ENCODE measurements at places on chromosomes 11 and 22.

- H3K4me3 ChIP-seq: no peak overlapping the region
- no peak overlapping the region for H3K27ac ChIP-seq
Observed at GRCh38 chr11:23875176-23875850, 621.5 kb upstream of the LUZP2 start.

DNA sequence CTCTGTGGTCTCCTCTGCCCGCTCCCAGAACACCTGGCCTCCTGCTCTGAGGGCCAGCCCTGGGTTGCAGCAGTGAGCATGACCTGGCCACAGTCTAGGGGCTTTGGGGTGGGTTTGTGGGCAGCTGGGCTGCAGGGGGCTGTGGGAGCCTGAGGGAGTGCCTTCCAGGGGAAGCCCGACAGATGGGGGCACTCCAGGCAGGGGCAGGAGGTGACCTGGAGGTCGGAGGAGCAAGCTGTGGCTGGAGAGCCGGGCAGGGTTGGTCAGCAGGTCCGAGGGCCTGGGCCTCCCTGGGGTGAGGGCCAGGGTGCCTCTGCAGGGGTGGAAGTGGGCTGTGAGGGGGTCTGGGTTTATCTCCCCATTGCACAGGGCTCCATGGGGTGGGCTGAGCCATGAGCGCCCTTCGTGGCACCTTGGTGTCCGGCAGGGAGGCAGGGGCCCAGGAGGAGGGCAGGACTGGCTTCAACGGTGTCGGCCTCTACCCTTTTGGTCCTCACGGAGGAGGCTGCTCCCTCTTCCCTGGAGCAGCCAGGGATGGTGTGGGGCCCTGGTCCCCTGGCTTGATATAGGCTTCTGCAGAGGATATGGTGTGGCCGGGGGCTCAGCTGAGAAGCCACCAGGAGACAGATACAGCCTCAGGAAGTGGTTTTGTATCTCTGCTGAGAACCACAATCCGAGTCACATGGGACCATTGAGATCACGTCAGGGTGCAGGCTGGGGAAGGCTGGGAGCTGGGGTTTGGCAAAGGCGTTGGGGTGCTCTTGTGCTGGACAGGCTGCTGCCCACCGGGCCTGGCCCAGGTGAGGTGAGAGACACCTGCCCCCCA, 22.3 kb downstream of the KCNQ1 start:
- H3K27me3 ChIP-seq: peaks cover 6% of the 10 kb centered on the region
- no peak for DNase-seq
- H3K36me3 ChIP-seq: no peaks in the 10 kb centered on the region
- H3K4me1 ChIP-seq: no peaks in the 10 kb centered on the region

- H3K36me3 ChIP-seq: no peaks in the 10 kb centered on the region
- H3K4me1 ChIP-seq: no peaks in the 10 kb centered on the region
- DNase-seq: no peak
- H3K4me3 ChIP-seq: no peak overlapping the region
- no peaks in the 10 kb centered on the region for H3K27me3 ChIP-seq
- H3K27ac ChIP-seq: no peak overlapping the region
Observed at GRCh38 chr22:37147186-37147990, 2.3 kb downstream of the IL2RB start.

DNA sequence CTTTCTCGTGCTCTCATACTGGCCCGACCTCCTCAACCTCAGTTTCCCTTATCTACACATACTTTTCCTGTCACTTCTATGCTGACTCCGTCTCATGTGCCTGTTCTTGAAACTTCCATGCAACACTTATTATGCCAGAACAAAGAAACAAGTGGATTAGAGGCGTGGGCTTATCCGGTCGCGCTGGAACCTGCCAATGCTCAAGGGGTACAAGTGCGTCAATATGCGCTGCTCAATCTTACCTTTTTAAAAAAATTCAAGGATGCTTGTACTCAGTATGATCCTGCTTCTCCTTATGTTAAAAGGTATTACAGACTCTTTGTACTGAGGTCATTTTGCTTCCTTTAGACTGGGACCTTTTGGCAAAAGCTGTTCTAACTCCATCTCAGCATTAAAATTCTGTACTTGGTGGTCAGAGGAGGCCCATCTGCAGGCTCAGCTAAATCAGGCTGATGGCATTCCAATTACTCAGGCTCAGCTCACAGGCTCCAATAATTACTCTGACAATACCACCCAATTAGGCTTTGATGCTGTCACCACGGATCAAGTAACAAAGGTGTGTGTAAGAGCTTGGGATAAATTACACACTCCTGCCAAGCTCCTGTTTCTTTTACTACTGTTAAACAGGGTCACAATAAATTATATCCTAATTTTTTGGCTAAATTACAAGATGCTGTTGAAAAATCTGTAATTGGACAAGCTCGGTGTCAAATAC, 26.3 kb upstream of the ALDH3B2 start:
- peaks cover 47% of the 10 kb centered on the region for H3K4me1 ChIP-seq
- H3K27ac ChIP-seq: peak overlapping the region; percentile 44
- H3K27me3 ChIP-seq: no peaks in the 10 kb centered on the region
- no peaks in the 10 kb centered on the region for H3K36me3 ChIP-seq
- no peak for DNase-seq

DNA sequence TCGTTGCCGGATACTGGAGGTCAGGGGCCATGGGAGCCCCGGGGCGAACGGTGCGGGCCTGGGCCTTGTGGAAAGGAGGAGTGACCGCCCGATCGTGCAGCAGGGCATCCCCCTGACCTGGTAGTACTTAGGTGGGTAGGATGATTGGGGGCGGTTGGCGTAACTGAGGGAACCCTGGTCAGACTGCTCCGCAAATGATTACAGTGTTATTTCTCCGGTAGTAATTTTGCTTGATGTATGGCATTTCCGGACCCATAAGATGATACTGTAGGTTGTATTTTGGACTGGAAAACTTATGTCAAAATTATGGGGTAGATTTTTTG, 762 bp downstream of the MTMR3 start:
- no peak for DNase-seq
- peak overlapping the region; percentile 74 for H3K27ac ChIP-seq
- H3K4me3 ChIP-seq: peak overlapping the region; percentile 97
- no peaks in the 10 kb centered on the region for H3K36me3 ChIP-seq

- no peak overlapping the region for H3K4me3 ChIP-seq
- peaks cover 21% of the 10 kb centered on the region for H3K4me1 ChIP-seq
- peaks cover 37% of the 10 kb centered on the region for H3K36me3 ChIP-seq
- no peak overlapping the region for H3K27ac ChIP-seq
- no peaks in the 10 kb centered on the region for H3K27me3 ChIP-seq
Observed at GRCh38 chr11:43687120-43687791, 6.7 kb downstream of the HSD17B12 start.

DNA sequence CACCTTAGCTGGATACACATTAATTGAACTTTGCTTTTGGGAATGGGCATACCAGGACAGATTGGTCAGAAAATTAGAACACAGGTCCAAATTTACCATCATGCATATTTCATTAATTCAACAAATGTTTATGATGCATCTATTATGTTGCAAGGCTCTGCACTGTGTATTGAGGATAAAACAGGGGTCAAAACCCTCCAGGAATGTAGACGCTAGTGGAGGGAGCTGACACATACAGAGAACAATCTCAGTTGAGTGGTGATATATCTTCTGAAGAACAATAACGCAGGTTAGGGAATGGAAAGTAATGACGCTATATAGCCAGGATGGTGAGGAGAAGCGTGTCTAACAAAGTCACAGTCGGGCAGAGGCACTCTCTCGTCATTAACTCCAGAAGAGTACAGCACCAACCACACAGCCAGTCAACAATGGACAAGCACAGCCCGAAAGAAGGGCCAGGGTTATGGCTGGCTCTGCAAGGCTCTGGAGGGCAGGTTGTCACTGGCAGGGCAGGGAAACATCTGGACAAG, 3.8 kb downstream of the FLI1 start:
- H3K27me3 ChIP-seq: no peaks in the 10 kb centered on the region
- no peak overlapping the region for H3K27ac ChIP-seq
- H3K36me3 ChIP-seq: no peaks in the 10 kb centered on the region
- H3K4me3 ChIP-seq: no peak overlapping the region
- no peak for DNase-seq
- no peaks in the 10 kb centered on the region for H3K4me1 ChIP-seq

DNA sequence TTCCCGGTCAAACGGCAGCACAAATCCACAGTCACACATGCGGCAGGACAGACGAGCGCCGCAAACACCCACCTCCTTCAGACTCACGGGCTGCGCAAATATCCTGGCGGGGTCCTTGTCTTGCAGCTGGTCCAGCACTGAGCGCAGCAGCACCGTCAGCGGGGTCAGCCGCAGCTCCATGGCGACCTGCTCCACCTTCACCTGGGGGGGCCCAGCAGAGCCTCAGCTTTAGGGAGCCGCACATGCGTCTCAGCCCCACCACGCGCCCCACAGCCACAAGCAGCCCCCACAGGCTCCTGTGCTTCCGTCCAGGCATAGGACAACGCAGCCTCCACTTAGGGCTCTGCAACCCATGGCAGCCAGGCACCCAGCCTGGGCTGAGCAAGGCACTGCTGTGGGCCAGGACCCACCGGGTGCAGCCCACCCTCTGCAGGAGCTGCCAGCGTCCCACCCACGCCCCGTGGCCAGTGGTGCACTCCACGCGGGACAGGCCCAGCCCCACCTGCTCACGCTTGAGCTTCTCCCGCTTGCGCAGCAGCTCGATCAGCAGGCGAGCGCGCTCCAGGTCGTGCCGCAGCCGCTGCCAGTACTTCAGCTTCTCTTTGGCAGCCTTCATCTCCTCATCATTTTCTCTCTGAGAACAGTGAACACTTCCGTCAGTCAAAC, 29.1 kb downstream of the BRD1 start:
- no peak overlapping the region for H3K4me3 ChIP-seq
- no peaks in the 10 kb centered on the region for H3K27me3 ChIP-seq
- no peak overlapping the region for H3K27ac ChIP-seq

DNA sequence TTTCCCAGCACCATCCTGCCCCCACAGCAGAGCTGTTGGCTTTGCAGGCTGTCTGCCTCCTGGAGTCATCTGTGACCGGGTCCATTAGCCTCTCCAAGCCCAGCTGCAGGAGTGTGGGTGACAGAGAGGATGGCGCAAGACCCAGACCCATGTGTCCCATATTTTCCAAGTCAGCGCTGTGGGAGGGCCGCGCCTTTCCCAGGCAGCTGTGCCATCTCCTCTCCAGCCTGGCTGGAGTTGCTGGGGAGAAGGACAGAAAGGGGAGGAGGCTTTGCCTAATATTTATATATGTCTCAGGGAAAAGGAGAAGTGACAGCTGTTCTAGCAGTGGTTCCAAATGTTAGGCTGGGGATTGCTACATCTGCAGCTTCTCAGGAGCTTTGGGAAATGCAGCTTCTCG, 15.7 kb downstream of the DTX4 start:
- H3K27ac ChIP-seq: peak overlapping the region; percentile 81
- H3K27me3 ChIP-seq: no peaks in the 10 kb centered on the region
- peaks cover 87% of the 10 kb centered on the region for H3K4me1 ChIP-seq
- no peak overlapping the region for H3K4me3 ChIP-seq

- no peak for DNase-seq
- no peaks in the 10 kb centered on the region for H3K27me3 ChIP-seq
Observed at GRCh38 chr11:65414776-65415498, 7.7 kb upstream of the NEAT1 start.

DNA sequence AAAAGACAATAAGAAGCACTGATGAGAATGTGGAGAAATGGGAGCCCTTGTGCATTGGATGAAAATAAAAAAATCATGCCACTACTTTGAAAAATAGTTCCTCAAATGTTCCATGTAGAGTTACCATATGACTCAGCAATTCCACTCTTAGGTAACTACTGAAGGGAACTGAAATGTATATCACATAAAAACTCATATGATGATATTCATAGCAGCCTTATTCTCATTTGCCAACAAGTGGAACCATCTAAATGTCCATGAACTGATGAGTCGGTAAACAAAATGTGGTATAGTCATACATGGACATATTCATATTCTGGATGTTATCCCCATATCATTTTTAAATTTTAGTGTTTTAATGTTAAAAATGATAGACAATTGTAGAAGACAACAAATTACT, 3.5 kb downstream of the KRTAP5-9 start:
- no peak for DNase-seq
- H3K4me3 ChIP-seq: no peak overlapping the region
- no peaks in the 10 kb centered on the region for H3K36me3 ChIP-seq
- no peaks in the 10 kb centered on the region for H3K4me1 ChIP-seq
- peaks cover 32% of the 10 kb centered on the region for H3K27me3 ChIP-seq

DNA sequence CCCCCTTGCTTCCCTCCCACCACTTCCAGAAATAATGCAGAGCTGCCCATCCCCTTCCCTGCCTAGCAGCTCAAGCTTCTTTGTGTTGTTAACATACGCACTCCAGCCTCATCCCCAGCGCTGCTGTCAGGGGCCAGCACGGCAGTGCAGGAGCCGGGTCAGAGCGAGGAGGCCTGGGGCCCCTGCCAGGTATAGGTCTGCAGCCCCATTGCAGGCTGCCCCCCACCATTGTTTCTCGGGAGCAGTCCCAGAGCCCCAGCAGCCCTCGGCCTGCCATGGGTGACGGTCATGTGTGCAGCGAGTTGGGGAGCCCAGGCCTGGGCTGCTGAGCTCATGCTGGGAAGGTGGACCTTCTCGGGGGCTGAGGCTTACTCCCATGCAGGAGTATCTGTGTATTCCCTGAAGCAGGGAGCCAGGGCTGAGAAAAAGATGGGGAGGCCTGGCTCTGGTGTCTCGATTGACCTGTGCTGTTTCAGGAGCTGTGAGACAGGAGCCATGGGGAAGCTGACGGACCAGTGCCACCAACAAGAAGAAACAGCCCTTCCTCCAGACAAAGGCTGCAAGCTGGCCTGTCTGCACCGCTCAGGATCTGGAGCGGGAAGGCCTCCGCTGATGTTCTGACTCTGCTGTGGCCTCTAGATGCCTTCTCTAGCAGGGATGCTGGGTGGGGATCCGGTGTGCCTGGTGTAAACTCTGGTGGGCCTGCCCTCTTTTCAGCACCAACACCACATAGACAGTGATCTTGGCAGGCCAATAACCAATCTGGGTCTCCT, 220.5 kb upstream of the B3GAT1 start:
- H3K4me1 ChIP-seq: no peaks in the 10 kb centered on the region
- no peak overlapping the region for H3K27ac ChIP-seq
- H3K36me3 ChIP-seq: no peaks in the 10 kb centered on the region
- DNase-seq: no peak
- no peak overlapping the region for H3K4me3 ChIP-seq

GRCh38 chr11:67266449-67267187, at the start of gene GRK2:
Gene GRK2 (plus strand): TSS chr11:67266473. CDS start chr11:67266700, 227 bp downstream.
- peak within 1 kb of the TSS; percentile 21 for H3K27ac ChIP-seq
- H3K36me3 ChIP-seq: 0 out of 2 replicates have a peak, but pooled peaks cover 7% of the 10 kb centered on the region
- peak; percentile 40 for DNase-seq
- peak within 1 kb of the TSS; percentile 83 for H3K4me3 ChIP-seq
- no peaks in the 10 kb centered on the region for H3K27me3 ChIP-seq
- H3K4me1 ChIP-seq: peaks cover 33% of the 10 kb centered on the region

- no peaks in the 10 kb centered on the region for H3K27me3 ChIP-seq
- no peak overlapping the region for H3K27ac ChIP-seq
- no peaks in the 10 kb centered on the region for H3K4me1 ChIP-seq
- no peaks in the 10 kb centered on the region for H3K36me3 ChIP-seq
Observed at GRCh38 chr11:134236834-134237556, 12.5 kb downstream of the VPS26B start.

- no peaks in the 10 kb centered on the region for H3K4me1 ChIP-seq
- H3K27ac ChIP-seq: no peak overlapping the region
- no peak for DNase-seq
- H3K36me3 ChIP-seq: no peaks in the 10 kb centered on the region
- no peak overlapping the region for H3K4me3 ChIP-seq
Observed at GRCh38 chr11:76339221-76339620, 41.7 kb downstream of the THAP12 start.
